ENCODE measurements at places on chromosomes 16 and 17.

DNA sequence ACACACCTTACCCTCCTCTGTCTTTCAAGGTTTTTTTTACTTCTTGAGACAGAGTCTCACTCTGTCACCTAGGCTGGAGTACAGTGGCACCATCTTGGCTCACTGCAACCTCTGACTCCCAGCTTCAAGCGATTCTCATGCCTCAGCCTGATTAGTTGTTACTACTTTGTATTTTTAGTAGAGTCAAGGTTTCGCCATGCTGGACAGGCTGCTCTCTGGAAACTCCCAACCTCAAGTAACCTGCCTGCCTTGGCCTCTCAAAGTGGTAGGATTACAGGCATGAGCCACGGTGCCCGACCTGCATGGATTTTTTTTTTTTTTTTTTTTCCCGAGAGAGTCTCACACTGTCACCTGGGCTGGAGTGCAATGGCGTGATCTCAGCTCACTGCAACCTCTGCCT, 273.2 kb downstream of the RBFOX1 start:
- no peak for DNase-seq

- DNase-seq = peak; percentile 11
Measured at GRCh38 chr16:29011112-29011511, 26.3 kb downstream of the LAT start.

DNA sequence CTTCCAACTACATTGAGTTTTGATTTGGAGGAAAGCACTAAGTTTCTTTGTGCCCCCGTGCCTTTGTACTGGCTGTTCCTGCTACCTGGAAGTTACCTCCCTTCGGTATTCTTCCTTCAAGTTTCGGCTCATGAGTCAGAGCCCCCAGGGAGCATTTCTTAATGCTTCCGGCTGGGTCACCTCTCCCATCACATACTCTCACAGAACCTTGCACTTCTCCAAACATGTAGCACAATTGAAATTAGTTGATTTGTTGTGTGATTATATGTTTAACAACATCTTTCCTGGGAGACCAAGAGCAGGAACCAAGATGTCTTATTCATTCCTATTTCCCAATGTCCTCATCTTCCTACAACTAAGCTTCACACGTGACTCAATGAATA, 158.6 kb upstream of the CDH5 start:
- DNase-seq = no peak

DNA sequence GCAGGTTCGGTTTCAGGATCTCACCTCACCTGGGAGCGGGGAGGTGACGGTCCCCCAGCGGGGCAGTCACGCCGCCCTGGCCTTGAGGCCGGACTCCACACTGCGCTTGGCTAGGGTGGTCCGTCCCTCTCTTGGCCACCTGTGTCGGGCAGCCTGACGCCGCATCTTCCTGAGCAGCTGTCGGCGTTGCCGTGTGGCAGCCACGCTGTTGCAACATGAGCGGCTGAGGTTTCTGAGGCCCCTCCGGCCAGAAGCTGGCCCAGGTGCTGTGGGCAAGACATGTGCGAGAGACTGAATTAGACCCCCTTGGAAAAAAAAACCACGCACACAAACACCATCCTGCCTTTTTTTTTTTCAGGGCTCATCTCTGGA, 49.2 kb downstream of the IRF8 start:
- DNase-seq = no peak

- no peak for DNase-seq
Measured at GRCh38 chr17:71615820-71616219, 505.0 kb upstream of the SOX9 start.

DNA sequence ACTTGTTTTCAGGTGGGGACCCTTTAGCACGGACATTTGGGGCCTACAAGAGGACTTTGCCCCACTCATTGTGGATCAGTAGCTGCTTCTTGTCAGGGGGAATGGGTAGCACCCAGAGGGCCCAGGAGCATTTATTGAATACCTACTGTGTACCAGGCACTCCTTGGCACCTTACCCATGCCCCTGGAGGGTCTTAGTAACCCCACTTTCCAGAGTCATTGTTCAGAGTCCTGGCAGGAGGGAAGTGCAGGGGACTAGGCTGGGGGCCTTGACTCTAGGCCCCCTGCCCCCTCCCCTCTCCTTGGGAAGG, 21.0 kb upstream of the CIBAR2 start:
- no peak for DNase-seq

GRCh38 chr16:50314665-50315064, 48.3 kb downstream of the ADCY7 start:
- DNase-seq = no peak

GRCh38 chr16:68287276-68288251, 23.2 kb downstream of the SLC7A6OS start:
- no peak for DNase-seq

DNA sequence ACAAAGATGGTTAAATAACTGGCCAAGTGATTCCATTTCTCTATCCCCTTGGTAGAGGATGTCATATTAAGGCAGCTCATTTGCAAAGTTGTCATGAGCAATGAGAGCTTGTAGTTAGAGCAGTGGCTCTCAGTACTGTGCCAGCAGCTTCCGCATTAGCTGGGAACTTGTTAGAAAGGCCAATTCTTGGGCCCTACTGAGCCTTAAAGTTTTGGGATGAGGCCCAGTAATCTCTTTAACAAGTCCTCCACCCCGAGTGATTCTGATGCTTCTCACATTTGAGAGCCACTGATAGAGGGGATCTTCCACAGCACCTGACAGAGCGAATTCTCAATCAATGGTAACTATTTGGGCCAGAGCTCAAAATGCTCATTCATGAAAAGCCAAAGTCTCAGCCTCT, 20.2 kb upstream of the CCL1 start:
- no peak for DNase-seq

Measured in A673 (cell line).